ENCODE measurements at places on chromosomes 1 and 21.

DNA sequence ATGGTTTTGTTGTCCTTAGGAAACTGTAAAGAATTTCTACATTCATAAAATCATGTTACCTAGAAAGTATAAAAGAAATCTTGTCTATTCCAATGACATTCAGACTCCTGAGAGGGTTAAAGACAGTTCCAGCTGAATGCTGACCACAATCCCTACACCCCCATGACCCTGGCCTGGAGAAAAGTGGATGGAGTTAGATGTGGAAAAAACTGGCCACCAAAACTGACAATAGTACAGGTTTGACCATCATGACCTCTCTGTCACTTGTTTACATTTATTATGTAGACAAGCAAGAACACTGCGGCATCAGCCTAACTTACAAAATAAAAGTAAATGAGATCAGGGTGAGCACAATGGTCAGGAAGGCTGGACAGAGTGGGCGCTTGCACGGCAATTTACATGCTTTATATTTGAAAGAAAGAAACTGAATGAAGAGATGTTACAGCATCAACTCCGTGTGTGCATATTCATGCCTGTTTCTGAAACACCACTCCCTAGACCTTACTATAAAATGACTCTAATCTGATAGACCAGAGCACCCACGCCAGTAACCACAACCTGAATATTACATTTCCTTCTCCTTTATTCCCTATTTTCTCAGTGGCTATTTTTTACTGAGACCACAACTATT is 116.0 kb downstream of the ESRRG start:
- no peak for DNase-seq

- DNase-seq, result no peak
Measured at GRCh38 chr21:39818557-39818956, 48.7 kb upstream of the PCP4 start.

- DNase-seq, result no peak
Measured at GRCh38 chr1:6207075-6207885, 1.4 kb downstream of the RNF207 start.

- no peak for DNase-seq
Measured at GRCh38 chr21:43341378-43342161, 85.4 kb downstream of the SIK1 start.

- DNase-seq, result peak; percentile 5
Measured at GRCh38 chr1:44511769-44512168, 106.7 kb downstream of the RNF220 start.

GRCh38 chr1:88168126-88168525 is 515.9 kb upstream of the PKN2 start:
- no peak for DNase-seq

GRCh38 chr1:201349092-201349491 is 28.4 kb downstream of the TNNT2 start:
- DNase-seq, result no peak

DNA sequence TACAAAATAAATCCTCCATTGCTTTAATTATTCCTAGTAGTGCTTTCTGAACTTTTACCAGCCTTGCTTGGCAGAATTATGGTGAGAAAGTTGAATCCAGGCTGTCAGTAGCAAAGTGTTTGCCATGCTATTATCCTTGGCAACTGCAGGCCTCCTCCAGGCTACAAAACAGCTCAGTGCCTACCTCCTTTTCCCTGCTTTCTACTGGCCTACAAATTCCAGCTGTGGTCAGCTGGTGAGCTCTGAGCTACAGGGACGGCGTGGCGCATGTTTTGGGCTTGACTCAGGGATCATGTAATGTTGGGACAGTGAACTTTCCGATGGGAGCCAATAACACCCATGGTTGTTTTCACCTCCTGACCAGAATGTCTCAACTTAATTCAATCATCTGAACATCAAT is 456.1 kb upstream of the ADAMTS5 start:
- no peak for DNase-seq

DNA sequence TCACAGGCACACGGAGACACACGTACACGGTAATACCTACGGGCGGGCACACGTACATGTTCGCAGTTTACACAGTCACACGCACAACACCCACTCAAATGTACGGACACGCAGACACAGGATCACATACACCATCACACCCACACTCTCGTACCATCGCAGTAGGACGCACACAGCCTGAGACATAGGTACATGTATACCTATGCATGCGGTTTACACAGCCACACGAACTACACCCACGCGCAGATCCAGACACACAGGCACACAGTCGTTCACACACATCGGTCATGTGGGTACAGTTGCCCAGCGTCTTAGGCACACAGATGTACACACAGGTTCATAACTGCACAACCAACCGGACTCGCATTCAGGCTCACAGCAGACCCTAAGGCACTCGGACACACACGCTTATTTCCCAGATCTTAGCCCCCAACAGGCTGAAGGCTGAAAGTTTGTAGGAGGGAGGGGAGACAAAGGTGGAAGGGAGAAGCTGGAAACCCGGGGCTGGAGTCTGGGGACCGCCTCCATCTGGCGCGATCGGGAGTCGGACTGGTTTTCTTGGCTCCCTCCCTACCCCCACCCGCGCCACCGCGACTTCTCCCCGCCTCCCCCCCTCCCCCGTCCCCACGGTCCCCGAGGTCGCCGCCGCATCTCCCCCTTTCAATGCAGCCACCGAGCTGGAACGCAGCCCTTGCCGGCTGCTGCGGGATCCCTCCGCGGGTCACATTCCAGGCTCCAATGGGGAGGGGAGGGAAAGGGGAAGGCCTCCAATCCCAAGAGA is 51.9 kb upstream of the SYNC start:
- peak; percentile 35 for DNase-seq

DNA sequence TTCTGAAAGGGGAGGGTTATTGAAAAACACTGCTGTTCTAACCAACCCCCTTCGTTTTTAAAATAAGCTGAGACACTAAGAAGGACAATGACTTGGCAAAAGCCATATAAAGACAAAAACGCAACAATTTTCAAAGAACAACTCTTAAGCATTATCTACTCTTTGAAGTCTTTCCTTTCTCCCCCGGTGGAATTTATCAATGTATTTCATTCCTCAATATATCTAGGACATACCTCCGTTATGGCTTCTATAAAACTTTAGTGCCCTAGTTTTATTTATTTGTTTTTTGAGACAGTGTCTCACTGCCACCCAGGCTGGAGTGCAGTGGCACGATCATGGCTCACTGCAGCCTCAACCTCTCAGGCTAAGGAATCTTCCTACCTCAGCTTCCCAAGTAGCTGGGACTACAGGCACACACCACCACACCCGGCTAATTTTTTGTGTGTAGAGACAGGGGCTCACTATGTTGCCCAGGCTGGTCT is 3.2 kb downstream of the NRDC start:
- no peak for DNase-seq

DNA sequence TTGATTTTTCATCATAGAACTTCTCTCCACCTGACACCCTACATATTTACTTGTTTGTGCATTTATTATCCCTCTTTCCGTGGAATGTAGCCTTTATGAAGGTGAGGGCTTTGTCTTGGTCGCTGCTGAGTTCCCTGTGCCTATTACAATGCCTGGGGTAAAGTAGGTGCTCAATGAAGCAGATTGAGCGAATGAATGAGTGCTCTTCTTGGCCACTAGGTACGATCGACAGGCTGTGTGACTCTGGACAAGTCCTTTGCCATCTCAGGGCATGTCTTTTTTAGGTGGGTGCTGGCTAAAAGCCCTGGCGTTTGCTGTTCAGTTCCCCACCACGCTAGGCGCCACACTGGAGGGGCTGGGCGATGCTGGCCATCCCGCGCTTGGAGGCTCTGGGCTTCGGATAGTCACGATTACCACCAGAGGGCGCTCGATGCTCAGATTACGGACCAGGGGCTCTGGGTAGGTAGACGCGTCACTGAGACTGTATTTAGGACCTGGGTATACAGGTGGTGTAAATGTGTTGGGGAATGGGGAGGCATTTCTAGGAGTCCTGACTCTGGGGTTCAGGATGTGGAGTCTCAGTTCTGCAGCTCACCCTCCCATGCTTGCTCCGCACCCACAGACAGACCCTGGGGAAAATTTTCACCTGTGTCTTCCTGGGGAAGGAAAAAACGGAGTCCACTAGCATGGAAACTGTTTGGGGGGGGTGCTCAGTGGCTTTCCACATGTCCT is 71.0 kb upstream of the CSF3R start:
- peak; percentile 72 for DNase-seq

DNA sequence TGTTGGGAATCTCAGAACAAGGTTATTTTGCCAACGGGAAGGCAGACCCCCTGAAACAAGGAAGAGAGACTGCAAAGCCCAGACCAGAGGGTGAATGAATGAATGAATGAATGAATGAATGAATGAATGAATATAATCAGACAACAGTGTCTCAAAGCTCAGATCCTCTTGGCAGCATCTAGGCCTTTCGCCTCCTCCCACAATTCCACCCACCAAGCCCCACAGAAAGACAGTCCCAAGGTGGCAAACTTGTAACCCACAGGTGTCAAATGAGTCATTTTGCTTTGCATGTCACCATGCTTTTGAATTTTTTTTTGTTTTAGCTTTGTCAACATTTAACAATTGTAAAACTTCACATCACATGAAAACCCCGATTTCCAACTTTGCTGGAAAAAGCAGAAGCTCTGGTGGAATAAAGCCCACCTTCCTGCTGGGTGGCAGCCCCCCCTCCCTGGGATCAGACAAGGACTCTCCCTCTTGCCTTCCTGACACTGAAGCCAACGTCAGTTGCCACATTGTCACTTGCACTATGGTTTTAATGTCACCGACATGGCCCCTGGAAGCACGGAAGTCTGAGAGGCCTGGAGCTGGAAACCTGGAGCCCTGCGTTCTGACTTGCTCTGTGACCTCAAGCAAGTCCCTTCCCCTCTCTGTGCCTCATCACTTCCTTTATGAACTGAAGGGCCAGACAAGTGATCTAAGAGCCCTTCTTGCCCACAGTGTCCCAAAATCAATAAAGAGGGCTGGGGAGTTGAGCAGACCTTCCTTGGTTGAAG is 134.6 kb upstream of the RUNX3 start:
- DNase-seq, result no peak

DNA sequence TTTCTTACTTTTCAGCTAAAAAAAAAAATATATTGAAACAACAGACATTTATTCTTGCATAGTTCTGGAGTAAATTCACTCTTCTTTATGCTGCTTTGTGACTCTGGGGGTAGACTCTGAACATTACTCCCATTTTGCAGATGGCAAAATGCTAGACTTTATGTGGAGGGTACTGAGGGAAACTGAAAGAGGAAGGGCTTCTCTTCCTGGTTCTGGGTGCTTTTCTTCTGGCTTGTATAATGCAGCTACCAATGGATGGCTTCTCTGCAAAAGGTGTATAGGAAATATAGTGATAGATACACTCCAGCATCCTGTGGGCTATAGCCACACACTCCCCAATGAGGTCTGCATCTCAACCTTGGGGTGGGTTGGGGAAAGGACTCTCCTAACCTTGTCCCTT is 19.7 kb upstream of the ZBTB40 start:
- DNase-seq, result no peak

DNA sequence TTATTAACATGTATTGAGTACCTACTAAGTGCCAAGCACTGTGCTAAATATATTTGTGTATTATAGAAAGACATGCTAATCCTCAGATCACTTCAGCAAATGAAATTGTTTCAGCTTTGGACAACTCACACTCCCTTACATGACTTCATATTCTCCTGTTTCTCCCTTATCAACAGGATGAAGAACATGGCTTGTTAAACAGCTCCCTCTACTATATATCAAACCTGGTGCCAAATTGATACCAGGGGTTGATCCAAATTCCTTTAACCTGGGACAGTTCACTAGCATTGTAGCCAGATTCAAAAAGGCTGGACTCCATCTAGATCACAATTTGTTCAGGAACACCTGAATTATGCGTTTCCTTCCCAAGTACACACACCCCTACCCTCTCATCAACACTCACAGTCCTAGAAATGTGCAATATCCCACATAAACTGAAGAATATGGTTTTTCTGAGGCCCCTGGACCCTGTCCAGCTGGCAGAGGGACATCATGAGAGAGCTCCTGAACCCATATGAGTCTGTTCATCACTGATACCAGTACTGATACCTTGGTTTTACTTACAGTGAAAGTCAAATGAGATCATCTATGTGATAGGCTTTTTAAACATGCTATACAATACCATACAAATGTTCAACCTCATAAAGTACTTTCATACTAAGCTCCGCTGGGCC is 47.0 kb upstream of the PALMD start:
- no peak for DNase-seq

DNA sequence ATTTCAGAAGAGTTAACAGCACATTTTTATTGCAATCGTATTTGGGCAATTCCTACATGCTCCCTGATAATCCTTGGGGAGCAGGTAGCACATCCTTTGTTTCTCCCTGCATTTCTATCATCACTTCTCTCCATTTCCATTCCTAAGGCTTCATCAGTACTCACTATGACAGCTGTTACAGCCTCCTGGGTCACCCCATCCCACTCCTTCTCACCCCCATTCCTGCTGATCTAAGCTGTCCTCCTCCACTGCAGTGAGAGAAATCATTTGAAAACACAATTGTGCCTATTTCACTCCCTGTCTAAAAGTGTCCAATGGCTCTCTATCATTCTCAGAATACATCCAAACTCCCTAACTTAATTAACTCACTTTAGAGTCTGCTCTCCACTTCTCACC is 17.0 kb upstream of the TSPAN1 start:
- DNase-seq, result no peak

DNA sequence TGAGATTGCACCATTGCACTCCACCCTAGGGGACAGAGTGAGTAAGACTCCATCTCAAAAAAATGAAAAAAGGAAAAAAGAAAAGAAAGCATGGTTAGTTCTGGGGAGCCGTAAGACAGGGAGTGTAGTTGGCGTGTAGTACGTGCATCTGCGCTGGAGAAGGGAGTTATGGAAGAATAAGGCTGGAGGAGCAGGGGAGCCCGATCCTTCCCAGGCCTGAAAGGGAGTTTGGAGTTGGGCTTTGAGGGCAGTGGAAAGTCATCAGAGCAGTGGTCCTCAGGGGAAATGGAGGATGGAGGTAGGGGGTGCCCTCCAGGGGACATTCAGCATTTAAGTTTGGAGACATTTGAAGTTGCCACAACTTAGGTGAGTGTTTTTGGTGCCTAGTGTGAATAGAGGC is 11.3 kb upstream of the TMEM201 start:
- DNase-seq, result no peak

- DNase-seq, result no peak
Measured at GRCh38 chr1:200668514-200669313, 993 bp downstream of the DDX59 start.

GRCh38 chr1:47547753-47548573 is 110.1 kb downstream of the FOXD2 start:
- no peak for DNase-seq

DNA sequence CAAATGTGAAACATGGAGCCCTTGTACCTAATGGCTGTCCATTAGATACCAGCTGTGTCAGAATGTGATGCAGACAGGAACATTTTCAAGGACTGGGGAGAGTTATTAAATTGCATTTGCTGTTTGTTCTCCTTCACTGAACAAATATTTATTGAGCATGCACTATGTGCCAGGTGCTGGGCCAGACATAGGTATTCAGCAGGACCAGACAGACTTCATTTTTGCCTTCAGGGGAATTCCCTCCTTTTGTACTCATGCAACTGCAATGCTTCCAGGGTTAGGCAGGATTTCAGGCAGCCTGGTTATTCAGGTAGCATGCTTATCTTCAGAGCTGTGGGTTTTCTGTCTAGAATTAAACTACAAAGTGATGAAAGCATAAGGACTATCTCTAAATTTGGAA is 64.2 kb upstream of the SMYD2 start:
- no peak for DNase-seq

GRCh38 chr1:14748977-14749376 is 150.5 kb downstream of the KAZN start:
- no peak for DNase-seq

GRCh38 chr21:36704281-36704957 is 5.5 kb downstream of the SIM2 start:
- DNase-seq, result no peak
